Suppressor macrophage (primary cell): ENCODE measurements at places on chromosomes 4 and X.

GRCh38 chr4:22268350-22269025 lies 247.4 kb downstream of the ADGRA3 start:
- DNase-seq: no peak

DNA sequence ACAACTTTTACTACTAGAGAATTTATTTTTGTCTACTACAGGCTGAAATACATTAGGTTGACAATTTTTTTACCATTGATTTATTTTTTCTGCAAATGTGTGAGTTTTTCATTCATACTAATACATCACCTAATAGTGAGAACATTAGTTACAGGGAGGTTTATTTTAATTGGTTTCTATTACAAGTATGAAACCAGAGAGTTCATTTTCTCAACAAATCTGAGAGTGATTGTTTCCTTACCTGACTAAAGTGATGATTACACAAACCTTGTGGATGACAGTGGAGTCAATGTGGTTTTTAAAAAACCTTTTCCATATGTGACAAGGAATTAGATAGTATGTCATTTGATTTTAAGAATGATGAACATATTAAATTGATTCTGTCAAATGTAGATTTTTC lies 227.4 kb downstream of the PALLD start:
- no peak for DNase-seq

- no peak for DNase-seq
Measured at GRCh38 chr4:18248611-18249010, 227.1 kb upstream of the LCORL start.

GRCh38 chr4:68683034-68683433 lies 12.6 kb upstream of the UGT2B15 start:
- DNase-seq: no peak

GRCh38 chrX:42107495-42108488 lies 184.4 kb upstream of the CASK start:
- no peak for DNase-seq

DNA sequence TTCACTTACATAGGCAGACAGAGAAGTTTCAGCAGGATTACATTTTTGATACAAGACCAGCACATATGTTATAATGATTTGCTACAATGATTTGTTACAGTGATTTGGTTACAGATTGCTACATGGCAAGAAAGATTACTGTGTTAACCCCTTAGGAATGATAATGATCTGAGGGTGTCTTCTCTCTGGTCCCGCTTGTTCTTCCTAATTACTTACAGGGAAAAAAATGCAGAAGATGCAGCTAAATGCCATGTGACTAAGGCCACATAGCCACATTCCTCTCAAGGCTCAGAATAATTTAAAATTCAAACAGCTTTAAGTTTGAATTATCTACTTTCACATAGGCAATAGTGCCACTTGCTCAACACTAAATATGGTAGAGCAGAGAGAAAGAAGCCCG lies 9.7 kb upstream of the LAP3 start:
- DNase-seq: no peak

- DNase-seq: no peak
Measured at GRCh38 chr4:151417164-151417571, 8.2 kb downstream of the FHIP1A start.

GRCh38 chr4:123257591-123257990 lies 139.0 kb upstream of the SPRY1 start:
- DNase-seq: no peak

DNA sequence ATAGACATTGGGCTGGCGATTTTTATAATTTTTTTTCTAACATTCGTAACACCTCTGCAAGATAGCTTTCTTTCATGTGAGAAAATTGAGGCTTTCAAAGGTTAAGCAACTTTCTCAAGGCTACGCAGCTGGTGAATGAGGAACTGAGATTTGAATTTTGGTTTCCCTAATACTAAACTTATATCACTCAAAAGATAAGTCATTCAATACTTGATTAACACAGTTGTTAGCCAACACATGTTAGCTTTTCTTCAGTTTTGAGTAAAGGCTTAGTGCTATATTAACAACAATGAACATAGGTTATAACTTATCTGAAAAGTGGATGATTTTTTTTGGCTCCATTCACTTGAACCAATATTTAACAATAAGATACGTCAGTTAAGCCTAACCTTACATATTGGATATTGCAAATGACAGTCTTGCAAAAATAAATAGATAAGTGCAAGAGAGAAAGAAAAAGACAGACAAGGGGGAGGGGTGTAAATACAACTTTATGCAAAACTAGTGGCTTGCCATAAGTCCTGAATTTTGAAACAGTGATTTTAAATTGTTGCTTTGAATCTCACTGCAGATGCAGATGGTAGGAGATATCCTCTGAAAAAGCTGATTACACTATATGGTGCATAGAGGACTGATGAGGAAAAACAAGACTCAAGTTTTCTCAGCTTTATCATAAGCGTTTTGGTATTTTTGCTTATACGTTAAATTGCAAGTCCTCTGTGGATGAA lies 11.1 kb upstream of the GPM6A start:
- no peak for DNase-seq

- DNase-seq: no peak
Measured at GRCh38 chrX:9786798-9787635, 788 bp downstream of the SHROOM2 start.

DNA sequence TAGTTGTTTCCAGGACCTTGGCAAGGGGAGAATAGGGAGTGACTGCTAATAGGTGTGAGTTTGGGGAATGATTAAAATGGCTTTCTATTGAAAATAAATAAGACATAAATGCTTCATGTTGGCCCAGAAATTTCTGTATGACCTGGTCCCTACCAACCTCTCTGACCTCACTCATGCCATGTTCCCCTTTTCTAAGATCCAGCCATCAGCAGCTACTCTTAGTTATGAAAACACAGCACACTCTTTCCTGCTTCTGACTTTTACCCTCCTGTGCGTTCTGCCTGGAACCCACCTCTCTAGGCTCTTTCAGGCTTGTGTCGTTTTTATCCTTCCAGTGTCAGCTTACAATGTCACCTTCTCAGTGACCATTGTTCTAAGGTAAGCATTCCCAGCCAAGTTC lies 14.8 kb upstream of the CXCL5 start:
- DNase-seq: peak; percentile 63

- DNase-seq: no peak
Measured at GRCh38 chr4:6058531-6059374, 40.5 kb upstream of the C4orf50 start.

DNA sequence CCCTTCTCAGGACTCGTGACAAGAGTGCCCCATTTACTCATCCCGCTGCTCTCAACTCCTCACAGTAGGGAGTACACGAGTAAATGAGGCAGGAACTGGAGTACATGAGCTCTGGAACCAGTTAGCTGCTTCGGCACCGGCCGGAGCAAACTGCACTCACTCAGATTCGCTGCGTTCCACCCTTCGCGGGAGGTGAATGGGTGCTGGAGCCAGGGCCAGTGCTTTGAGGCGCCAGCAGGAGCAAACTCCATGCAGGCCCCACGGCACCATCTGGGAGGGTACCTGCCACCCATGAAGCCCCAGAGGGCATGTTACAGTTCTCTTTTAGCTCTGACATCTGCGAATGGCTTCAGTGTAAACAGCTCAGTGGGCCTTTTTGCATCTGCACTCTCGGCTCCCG lies 315.5 kb upstream of the GK2 start:
- DNase-seq: no peak

- DNase-seq: no peak
Measured at GRCh38 chrX:105865709-105866108, 43.4 kb downstream of the NRK start.

DNA sequence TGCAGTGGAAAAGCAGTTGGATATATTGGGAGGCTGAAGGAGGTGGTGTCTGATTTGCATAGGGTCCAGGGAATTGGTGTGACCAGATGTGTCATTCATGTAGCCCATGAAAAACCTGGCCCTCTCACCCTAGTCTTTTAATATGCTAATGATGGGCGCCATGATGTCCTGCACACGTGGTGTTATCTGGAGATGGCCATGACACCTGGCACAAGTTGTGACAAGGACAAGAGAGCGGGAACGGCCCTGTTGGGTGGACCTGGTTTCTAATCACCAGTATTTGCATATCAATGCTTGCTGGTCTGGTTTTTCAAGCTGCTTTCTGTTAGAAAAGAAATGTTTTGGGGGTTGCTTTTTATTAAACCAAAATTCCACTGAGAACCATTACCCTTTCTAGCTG lies 87.4 kb downstream of the ZXDA start:
- DNase-seq: no peak

DNA sequence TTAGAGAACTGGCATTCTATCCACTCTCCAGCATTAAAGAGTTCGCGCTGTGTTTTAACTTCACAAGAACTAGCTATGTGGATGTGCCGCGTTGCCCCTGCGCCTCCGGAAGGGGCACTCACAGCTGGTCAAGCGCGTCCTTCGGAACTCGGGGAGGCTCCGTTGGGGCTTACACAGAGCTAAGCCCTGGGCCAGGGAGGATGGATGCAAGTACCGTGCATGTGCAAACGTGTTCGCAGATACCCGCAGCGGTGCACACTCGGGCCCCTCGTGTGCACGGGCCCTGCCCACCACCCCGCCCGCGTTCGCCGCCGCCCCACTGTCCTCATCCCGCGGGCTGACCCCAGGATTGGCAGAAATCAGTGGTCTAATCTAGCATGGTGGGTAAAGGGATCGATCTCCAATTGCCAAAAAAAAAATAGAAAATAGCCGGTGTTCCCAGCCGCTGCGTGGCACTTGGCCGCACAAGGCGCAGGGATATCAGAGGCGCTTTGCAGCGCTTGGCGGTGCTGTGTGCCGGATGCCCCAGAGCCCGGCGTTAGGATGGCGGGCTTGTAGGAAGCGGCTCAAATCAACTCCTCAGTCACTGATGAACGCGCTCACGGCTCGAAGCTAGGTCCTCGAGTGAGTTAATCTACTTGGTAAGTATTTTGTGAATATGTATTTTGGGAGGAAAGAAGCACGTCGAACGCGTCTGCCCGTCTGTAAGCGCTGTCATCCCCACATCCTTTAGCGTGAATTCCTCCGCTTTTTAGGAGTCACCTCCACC lies 989 bp upstream of the PCDH10 start:
- DNase-seq: no peak

DNA sequence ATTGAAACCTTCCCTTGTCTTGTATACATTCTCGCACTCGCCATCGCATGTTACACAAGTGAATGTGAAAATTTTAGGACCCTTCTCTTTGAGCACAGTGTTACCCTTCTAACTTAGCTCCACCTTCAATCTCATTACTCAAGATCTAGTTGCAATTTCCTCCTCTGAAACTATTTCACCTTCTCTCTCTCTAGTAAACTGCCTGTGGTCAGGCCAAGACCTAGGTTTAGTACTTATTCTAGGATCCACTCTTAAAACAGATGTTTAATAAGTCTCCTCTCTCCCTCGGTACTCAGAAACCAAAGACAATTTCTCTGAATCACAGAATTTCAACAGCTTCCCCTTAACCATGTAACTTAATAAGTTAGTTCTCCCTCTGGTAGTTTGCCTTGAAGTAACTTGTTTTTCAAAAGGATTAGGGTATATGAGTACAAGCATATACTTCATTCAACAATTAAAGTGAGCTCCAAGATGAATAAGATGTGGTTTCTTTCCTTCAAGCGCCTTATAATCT lies 156.0 kb downstream of the SH3KBP1 start:
- DNase-seq: no peak

DNA sequence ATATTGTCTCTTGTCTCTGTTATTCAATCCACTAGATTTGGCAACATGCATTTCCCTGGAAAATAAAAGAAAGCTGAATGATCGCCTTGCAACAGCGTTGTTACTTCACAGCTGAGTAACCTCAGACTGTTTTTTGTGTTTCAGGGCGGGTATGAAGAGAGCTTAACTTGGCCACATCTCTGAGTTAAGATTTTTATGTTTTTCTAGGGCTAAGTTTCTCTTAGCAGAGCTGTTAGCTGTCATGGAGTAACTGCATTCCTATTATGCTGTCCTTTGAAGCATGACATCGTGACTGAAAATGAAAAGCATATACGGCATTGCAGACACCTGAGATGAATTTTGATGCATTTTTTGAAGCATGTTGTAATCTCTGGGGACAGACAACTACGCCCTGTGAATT lies 1798.9 kb downstream of the PCDH7 start:
- no peak for DNase-seq

DNA sequence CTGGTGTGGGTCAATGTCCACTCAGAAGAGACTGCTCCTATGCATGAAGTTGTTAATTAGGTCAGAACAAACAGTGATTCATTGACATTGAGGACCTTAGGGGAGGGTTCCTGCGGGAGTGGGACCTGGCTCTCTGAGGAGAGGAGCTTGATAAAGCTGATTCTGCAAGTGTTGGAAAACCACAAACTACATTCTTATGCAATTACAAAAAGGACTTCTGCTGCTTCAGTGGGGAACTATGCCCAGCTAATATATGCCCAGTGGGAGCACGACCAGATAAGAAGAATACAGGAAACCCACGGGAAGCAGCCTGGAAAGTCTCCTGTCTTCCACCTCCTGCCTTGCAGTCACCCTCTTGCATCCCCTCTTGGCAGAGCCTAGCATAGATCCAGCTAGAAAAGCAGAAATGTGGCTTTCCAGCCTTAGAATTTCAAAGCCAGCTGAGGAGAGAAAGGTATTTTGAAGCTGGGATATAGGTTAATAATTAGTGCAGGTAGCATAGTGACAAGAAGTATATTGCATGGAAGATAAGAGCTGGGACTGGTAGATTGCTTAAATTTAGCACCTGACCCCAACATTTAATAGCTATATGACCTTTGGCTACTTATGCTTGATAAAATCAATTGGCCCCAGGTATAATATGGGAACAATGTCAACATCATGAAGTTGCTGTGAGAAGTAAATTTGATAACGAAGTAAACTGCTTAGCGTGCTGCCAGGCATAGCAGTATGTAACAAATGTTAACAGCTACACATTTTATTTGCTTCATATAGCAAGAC lies 34.9 kb upstream of the UGT8 start:
- no peak for DNase-seq

- DNase-seq: no peak
Measured at GRCh38 chrX:85619962-85620361, 240.5 kb upstream of the POF1B start.

GRCh38 chr4:121714548-121714947 lies 17.8 kb upstream of the ANXA5 start:
- no peak for DNase-seq

- no peak for DNase-seq
Measured at GRCh38 chr4:54228961-54229501, at the start of gene PDGFRA. PDGFRA (plus strand) TSS chr4:54229293; CDS start chr4:54258769, 29,476 bp downstream.

DNA sequence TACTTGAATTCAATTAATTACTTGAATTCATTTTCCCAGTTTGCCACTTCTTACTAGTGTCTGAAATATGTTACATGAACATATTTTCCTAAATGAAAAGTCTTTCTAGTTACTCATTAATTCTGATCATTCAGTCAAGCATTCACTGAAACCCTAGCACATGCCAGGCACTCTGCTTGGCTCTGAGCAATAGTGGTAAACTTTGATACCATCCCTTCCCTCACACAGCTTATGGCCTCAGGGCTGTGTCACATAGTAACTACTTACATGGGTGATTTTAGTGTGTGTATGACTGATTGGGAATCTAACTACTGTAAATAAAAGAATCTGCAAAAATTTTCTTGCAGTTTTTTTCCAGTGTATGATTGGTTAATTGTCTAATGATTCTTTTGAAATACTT lies 32.7 kb downstream of the METAP1 start:
- DNase-seq: no peak
